ENCODE measurements at places on chromosomes 1 and 21. TPM values are rescaled to one million over a fixed set of nuclear protein-coding genes. Genes with fewer than 3 reads are reported as not detected.

The GRIK1 gene
- total RNA-seq = 97.1 TPM

The TDRD5 gene
- total RNA-seq = 6.0 TPM

The SEC16B gene
- total RNA-seq = 2.4 TPM

The FMO4 gene
- 2.4 TPM for total RNA-seq

The RGS8 gene
- 75.3 TPM for total RNA-seq

The WLS gene
- 52.9 TPM for total RNA-seq

All from cerebellum (tissue), 4 donors.